ENCODE measurements at places on chromosomes 5 and 9.
A peak's percentile ranks its signal among the peaks of the same experiment; 100 is the strongest.

DNA sequence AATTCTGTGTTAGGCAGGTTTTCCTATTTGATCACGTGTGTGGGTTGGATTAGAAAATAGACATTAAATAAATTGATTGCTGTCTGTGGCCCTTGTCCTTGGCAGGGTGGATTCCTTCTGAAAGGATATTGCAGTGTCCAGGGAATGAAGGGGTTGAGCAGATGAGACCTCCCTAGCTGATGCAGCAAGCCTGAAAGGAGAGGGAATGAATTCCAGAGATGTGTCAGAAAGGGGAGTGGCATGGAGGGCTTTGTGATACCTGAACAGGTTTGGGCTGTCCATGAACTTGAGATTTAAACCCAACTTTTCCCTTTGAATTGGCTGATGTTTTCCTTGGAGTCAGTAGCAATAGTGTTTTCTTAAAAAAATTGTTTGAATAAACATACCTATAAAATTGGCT, 66.8 kb downstream of the ADCY2 start:
- DNase-seq, result no peak

- no peak for DNase-seq
Observed at GRCh38 chr9:128551657-128552152, 682 bp upstream of the SPTAN1 start.

DNA sequence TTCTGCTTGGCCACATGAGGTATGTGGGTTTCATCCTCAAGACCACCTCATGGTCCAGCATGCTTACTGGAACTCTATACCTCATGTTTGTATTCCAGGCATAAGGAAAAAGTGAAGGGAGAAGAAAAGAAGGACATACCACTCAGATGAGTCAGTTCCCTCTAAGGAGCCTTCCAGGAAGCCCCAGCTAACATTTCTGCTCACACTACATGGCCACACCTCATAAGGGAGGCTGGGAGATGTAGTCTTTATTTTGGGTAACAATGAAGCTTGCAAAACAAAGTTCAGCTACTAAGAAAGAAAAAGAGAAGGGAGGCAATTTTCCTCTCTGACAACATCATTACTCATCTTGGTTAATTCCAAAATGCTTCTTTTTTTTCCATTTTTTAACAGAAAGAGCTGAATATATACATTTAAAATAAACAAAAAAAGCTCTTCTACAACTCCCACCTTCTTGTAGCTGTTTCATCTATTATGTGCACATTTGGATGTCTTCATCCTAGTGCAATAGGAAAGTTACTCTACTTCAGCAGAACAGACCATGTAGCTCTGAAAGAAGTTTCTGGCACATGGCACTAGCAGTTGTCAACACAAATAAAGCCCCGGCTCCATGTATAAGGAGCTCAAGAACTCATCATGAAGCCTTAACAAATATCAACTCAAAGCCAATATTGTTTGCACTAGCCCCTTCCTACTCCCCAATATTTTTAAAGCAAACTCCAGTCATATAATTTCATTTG, 123.6 kb upstream of the CCDC112 start:
- DNase-seq, result peak; percentile 83

- no peak for DNase-seq
Observed at GRCh38 chr9:120911295-120911837, 15.2 kb downstream of the TRAF1 start.

- DNase-seq, result no peak
Observed at GRCh38 chr5:132788990-132789886, 12.2 kb upstream of the SEPTIN8 start.

DNA sequence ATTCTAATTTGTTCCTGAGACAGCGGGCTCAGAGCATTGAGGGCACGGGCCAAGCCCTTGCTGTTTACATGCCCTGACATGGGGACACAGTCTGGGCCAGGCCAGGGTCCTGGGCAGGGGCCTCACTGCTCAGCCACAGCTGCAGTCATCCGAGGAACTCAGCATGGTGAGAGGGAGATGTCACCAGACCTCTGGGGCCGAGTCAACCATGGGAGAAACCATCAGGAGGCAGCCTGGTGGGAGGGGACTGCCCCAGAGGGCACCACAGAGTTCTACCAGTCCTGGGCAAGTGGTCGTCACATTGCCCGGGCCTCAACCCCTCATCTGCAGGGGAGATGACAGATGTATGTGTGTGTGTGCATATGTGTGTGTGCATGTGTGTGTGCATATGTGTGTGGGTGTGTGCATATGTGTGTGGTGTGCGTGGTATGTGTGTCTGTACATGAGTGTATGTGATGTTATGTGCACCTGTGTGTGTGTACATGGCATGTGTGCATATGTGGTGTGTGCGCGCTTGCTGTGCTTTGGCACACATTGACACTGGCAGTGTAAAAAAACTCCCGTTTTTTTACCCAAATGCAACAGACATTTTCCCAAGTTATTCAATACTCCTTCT, 42.4 kb upstream of the TMEM250 start:
- no peak for DNase-seq

DNA sequence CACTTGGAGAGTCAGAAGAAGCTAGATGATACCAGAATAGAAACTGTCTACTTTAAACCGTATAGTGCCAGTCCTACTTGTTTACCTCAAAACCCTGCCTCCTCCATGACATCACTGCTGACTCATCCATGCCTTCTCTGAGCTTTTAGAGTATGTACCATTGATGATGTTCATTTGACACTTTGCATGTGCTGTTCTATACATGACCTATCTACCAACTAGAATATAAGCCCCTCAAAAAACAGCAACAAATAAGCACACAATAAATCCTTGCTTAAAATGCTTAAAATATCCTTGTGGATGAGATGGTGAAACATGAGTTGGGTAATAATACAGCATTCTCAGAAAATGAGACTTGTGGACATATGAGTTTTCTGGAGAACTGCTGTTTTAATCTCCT, 2.6 kb downstream of the CTNNAL1 start:
- peak; percentile 91 for DNase-seq

Measured in endothelial cell of umbilical vein (primary cell).